GDM1 (cell line): ENCODE measurements at places on chromosomes 7 and 10.

DNA sequence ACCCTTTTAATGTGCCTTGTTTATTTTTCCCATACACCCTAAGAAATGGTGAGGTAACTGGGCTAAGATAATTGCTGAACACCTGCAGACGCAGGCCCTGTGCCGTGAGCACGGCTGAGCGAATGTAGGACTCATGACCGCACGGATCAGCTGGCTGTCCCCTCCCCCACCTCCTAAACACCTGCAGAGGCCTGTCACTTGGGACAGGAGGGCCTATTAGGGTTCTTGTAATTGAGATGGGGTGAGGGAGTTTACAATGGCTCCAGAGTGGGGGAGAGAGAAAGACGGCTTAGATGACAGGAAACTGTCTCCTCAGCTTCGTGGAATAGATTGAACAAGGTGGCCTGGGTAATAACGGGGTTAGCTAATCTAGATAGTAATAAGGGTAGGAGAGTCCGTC is 291.7 kb upstream of the HABP2 start:
- no peak for DNase-seq

- no peak for DNase-seq
Observed at GRCh38 chr10:69838853-69839252, 37.1 kb downstream of the COL13A1 start.

DNA sequence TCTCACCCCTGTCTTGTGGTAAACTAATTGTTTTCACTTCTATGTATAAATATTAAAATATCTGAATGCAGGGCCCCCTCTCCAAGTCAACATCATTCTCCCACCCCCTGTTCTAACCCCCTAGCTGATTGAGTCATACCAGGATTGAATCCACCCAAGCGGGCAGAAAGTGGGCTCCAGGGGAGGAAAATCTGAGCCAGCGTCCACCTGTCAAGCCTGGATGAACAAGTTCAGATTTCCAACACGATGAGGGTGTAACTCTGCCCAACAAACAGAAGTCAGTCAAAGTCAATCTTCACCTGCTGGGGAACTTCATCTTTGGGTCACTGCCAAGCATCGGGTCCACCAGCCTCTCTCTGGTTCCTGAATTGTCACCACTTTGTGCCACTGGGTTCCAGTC is 162.9 kb upstream of the CELF2 start:
- no peak for DNase-seq

- DNase-seq: no peak
Observed at GRCh38 chr7:149093228-149093627, 2.7 kb upstream of the ZNF786 start.

GRCh38 chr10:29811751-29812427 is 177.1 kb upstream of the SVIL start:
- peak; percentile 18 for DNase-seq

GRCh38 chr7:1219498-1219897 is 13.2 kb upstream of the UNCX start:
- DNase-seq: no peak

GRCh38 chr10:57815949-57816348 is 451.7 kb downstream of the IPMK start:
- DNase-seq: no peak

DNA sequence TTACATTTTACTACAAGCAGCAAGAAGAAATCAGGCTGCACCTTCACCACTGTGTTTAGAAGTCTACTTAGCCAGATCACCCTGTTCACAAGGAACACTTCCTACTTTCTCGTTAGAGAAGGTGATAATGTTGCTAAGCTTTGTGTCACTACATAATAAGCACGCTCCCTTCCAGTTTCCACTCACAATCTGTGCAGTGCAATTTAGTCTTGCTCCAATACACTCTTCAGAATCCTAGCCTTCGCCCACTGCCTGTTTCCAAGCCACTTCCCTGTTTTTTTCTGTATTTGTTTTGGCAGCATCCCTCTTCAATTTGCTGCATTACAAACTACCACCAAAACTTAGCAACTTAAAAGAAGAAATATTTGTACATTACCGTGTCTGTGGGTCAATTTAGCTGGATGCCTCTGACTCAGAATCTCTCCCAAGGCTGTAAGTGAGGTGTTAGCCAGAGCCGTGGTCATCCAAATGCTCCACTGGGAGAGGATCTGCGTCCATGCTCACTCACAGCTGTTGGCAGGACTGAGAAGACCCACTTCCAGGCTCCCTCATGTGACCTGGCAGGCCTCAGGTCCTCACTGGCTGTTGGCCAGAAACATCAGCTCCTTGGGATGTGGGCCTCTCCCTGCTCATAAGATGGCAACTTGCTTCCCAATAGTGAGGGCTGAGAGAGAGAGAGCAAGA is 110.4 kb downstream of the PON1 start:
- DNase-seq: no peak

DNA sequence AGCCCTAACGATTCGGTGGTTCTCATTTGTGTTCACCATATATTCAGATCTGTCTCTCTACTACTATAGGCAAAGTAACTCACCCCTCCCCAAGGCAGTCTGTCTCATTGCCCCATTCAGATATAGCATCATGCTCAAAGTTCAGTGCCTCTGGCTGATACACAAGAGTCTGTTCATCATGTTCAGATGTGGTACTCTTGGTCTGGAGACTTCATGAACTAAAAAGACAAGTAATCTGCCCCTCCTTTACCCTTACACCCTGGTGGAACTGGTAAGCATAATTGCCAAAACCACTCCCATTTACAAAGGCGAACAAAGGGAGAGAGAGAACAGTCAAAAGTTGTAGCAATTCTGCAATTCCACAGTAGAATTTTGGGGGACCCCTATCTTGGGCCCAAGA is 29.9 kb downstream of the UMAD1 start:
- no peak for DNase-seq

DNA sequence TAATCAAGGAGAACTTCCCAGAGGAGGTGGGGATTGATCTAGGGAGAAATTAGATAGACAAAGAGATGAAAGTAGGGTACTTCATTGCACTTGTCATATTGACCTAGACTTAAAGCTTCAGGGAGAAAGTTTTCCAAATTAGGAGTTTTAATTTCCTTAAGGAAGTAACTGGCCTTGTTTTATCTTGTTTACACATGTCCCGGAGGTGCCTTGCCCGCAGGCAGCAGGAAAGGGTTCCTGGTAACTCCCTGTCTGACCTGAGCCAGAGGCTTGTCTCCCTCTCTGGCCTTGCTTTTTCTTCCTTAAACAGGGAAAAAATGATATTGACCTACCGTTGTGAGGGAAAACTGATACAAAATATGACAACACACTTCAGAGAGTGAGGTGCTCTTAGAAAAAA is 181.6 kb downstream of the EVX1 start:
- no peak for DNase-seq
